Lower leg skin (tissue), 4 donors: ENCODE measurements at places on chromosomes 3 and 15. TPM values are rescaled to one million over a fixed set of nuclear protein-coding genes. Genes with fewer than 3 reads are reported as not detected.
A peak's percentile ranks its signal among the peaks of the same experiment; 100 is the strongest.

DNA sequence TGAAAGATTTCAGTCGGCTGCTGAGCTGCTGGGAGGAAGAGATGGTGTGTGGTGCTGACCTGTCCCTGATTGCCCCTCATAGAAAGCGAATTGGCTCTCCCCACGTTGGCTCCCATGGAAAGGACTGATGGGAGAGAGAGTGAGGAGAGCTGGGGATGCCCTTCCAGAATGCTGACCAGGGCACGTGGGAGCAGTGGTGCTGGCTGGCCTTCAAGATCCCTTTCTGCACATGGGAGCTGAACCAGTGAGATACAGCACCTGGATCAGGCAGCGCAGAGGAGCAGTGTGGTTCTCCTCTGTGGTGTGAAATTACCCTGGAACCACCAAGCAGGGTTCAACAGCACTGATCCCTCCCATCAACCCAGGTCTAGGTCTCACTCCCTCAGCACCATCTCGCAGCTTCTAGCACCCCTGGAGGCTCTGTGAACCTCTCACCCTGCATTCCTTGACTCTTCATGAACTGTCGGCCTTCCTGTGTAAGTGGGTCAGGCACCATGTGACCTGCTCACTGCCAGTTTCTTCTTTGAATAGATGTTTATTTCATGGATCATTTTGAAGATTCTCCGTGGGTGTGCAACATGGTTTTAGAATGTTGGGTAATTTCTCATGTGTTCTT is 55.7 kb downstream of the CACNA1D start:
- DNase-seq: no peak

- no peak for DNase-seq
These were observed 129.4 kb upstream of the SNTN start for GRCh38 chr3:63523100-63523499.

DNA sequence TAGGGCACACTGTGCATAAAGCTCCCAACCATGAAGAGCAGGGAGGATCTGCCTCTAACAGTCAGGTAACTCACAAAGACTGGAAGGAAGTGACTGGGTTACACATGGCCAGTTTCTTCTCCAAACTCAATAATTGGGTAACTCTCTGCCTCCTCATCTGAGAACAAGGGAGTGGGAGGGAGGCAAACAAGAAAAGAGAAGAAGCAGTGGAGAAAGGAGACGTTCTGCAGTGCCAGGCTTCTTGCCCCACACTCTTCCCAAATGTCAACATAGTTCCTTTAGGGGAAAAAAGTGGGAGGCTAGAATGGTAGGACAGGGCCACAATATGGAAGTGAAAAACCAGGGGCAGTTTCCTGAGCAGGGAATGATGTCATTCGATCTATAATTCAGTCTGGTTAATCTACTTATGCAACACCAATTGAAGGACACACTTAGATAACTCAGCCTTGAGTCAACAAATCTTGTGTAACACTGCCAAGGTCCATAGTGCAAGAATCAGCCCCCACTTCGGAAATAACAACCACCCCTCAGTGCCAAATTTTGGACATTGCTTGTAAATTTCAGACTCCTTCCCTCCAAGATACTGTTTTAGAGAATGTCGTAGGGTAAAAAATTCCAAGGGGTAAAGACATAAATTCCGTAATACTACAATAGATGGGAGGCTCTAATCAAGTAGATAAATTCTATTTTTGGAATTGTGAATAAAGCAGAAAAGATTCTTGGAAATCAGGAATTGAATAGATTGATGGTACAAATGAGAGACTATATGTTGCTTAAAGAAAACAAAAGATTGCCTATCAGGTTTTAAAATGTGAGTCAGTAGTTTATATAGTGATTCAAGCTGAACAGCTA is 143.0 kb downstream of the LPP start:
- peak; percentile 46 for DNase-seq

GRCh38 chr15:39852250-39852649 is 67.8 kb downstream of the GPR176 start:
- DNase-seq: no peak

DNA sequence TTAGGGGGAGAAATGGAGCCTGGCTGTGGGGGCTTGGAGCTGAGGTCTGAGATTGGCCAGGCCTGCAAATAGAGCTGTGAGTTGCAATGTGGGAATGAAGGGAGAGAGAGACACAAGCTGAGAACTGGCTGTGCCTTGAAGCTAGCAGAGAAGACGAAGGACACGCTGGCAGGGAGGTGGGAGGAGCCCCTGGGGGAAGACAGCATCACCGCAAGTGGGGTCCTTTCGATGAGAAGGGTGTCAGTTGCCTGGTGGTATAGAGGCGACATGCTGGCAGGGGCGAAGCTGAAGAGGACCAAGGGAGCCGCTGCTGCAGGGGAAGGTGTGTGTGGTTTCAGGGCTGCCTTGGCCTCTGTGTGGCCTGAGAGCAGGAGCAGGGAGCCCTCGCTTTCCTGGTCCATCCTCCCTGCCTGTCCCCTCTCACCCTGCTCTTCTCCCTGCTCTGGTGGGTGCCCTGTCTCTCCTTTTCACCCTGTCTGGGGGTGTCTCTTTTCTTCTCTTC is 5.5 kb downstream of the RHCG start:
- DNase-seq: no peak

DNA sequence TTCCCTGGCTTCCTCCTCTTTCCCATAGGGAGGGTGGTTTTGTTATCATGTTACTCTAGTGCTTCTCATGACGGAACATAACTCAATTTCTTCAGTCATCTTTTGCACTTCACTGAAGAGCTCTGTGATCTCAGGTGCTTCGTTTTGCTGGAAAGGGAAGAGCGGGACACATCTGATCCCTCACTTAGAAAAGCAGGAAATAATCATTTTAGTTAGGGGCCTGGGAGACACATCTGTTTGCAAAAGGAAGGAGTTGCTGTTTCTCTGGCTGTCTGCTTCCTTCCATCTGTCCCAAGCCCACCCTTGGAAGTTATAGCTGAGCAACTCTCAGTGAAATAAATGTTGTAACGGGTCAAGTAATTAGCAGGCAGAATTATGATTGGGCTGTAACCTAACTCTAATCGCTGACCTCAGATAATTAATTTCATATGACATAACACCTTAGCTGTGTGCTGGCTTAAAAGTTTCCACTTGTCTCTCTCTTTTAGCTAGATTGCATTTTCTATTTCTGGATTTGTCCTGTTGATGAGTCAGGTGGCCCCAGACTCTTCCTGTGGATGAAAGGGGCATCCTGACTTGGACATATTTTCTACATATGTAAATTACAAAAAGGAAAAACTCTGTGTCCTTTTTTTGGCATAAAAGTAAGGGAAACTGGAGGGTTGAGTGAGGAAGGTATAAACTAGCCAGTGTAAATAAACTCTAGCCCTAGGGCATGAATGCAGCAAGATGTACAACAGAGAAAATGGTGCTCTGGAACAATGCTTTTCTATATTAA is 11.0 kb upstream of the FILIP1L start:
- no peak for DNase-seq

DNA sequence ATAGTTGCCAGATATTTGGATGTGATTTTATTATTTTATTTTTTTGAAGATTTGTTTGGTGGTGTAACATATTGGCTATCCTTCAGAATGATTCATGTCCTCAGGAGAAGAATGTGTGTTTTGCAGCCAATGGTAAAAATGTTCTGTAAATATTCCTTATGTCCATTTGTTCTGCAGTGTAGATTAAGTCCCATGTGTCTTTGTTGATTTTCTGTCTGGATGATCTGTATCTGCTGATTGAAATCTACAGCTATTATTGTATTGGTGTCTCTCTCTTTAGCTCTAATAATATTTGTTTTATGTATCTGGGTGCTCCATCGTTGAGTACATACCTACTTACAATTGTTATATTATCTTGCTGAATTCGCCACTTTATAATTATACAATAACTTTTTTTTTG is 1641.7 kb downstream of the OTOL1 start:
- no peak for DNase-seq

DNA sequence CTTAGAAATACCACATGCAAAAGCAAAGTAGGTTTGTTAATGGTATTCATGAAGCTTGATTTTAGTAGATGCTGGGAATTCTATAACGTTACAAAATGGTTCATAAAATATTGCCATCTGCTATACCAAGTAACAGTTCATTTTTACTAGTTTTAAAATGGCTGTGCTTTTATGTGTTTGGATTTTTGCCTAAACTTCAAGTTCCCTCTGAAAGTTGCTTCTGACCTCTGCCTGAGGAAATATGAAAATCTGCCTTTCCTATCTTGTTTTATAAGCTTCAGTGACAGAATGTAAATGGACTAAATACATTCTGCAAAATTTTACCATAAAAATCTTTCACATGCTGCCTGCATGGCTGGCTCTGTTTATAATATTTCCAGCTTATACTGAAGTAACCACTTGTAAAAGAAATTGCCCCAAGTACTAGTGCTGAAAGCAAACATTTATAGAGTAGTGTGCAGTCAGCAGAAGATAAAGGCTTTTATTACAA is 560.7 kb upstream of the ROBO2 start:
- DNase-seq: no peak

- peak; percentile 70 for DNase-seq
These were observed 32.3 kb downstream of the ALDH1L1 start for GRCh38 chr3:126147932-126148683.

DNA sequence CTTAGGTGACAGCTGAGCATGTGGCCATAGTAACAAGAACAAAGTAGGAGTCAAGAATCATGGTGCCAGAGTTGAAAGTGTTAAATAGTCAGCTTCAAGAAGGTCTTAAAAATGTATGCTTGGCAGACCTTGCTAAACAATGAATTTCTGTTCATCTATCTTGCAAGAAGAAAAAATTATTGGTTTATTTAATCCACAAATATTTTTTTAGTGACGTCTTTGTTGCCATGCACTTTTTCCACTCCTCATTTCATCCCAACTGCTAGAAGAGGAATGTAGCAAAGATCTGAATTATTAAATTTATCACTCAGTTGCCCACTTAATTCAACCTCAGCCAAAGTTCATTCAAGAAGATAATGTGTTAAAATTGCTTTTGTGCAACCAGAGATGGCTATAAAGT is 3.2 kb upstream of the SLC4A7 start:
- no peak for DNase-seq

GRCh38 chr15:89761009-89761831 is 10.2 kb upstream of the MESP1 start:
- DNase-seq: peak; percentile 80

GRCh38 chr3:155015776-155016436 is 64.2 kb upstream of the MME start:
- no peak for DNase-seq

GRCh38 chr3:42066516-42067181 is 24.5 kb upstream of the TRAK1 start:
- no peak for DNase-seq

GRCh38 chr3:169629895-169630294 is 33.6 kb downstream of the MECOM start:
- DNase-seq: no peak

GRCh38 chr15:101134780-101135179 is 117.1 kb downstream of the CHSY1 start:
- DNase-seq: no peak

GRCh38 chr15:41416128-41416741 is 660 bp upstream of the RTF1 start:
- no peak for DNase-seq

Gene STRIT1
- 0.42 TPM for total RNA-seq

Gene WNT5A
- total RNA-seq: 16.1 TPM

Gene GHSR
- total RNA-seq: not detected

Gene DLL4
- 4.0 TPM for total RNA-seq

Gene SNURF
- 1.9 TPM for total RNA-seq

Gene ISLR
- total RNA-seq: 23.8 TPM

Gene MED12L
- 0.37 TPM for total RNA-seq

Gene ASB14
- not detected for total RNA-seq

Gene RAD51
- 1.4 TPM for total RNA-seq

Gene HRG
- total RNA-seq: not detected

Gene ZMYND10
- total RNA-seq: 1.8 TPM

Gene ZNF501
- 3.0 TPM for total RNA-seq

Gene CLDN1
- total RNA-seq: 510 TPM

Gene DNAJA4
- total RNA-seq: 66.8 TPM

Gene RARRES1
- total RNA-seq: 89.7 TPM

Gene LDHAL6B
- not detected for total RNA-seq

Gene SLC7A14
- not detected for total RNA-seq
